ENCODE measurements at places on chromosomes 7 and 10.

GRCh38 chr10:86773498-86773897 lies 17.1 kb downstream of the BMPR1A start:
- no peak for DNase-seq

DNA sequence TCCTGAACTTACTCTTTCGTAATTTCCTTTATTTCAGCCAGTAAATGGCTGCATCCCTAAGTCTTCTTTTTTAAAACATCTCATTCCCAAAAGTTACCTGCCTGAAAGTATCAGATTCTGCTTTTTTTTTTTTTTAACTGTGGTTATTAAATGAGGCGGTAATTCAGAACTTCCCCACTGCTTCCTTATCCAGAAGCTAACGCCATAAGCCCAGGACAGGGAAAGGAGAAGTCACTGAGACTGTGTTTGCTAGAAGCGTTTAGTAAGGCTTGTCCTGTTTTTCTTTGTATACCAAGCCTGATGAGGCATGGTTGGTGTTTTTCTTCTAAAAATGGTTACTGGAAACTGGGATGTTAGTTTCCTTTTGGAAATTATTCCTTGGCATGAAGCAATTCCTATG lies 197.8 kb downstream of the CELF2 start:
- no peak for DNase-seq

DNA sequence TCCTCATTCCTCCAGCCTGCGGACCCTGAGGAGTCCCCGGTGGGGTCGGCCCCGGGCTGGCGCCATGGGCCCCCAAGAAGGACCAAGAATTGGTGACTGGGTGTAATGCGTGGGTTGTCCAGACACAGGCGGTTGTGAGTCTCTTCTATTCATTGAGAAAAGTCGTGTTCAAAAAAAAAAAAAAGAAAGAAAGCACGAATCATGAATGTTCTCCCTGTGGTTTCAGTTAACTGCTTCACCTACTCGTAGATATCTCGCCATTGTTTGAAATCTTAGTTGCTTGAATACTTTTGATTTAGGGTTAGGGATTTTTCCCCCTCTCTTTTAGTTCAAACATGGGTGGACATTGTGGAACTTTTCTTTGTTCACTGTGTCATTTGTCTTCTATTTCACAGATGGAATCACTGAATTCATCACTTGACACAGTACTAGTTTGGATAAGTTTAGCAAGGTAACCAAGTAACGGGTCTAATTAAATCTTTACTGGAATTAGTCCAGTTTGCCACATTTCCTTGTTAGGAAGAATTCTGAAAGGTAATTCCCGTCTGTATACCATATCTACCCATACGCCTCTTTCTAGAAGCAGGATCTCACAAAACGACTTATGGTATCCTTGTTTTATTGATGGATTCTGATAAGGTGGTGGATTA lies 775 bp downstream of the STARD3NL start:
- DNase-seq = no peak

- no peak for DNase-seq
These were observed 545.7 kb downstream of the LRMDA start for GRCh38 chr10:75977139-75977538.

- no peak for DNase-seq
These were observed 1.2 kb downstream of the MACROH2A2 start for GRCh38 chr10:70053841-70054288.

DNA sequence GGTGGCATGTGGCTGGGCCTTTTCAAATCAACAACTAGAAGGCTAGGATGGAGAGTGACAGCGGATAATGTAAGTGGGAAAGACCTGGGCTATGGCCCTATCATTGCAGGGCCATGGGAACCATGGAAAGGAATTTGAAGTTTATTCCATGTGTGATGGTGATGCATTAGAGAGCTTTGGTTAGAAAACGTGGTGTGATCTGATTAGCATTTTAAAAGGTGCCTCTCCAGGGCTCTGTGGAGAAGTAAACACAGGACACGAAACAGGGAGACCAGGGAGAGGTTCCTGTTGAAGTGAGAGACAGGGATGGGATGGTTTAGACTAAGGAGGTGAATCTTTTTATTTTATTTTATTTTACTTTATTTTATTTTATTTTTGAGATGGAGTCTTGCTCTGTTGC lies 749.5 kb downstream of the GATA3 start:
- no peak for DNase-seq

DNA sequence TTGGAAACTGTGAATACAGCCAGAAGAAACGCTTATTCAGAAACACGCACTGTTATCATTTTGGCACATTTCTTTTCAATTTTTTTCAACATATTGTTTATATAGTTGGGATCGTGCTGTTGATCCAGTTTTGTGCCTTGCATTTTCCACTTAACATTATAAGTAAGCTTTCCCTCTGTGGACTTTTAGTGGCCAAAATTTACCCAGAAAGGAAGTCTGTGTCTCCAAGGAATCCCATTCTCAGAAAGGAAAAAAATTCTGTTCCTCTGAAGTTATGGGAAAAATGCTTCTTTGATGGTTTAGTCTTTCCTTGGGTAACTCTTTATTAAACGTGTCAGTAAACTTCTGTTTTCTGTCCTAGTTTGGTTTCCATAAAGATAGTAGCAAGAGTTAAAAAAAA lies 280.0 kb downstream of the REEP3 start:
- no peak for DNase-seq

DNA sequence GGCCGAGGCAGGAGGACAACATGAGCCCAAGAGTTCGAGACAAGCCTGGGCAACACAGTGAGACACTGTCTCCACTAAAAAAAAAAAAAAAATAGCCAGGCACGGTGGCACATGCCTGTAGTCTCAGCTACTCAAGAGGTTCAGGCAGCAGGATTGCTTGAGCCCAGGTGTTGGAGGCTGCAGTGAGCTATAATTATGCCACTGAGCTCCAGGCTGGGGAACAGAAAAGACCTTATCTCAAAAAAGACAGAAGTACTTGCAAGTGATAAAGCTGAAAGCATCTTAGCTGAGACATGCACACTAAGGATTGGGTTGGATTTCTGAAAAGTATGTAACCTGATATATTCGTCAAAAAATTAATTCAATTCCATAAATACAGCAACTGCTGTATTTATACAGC lies 68.4 kb downstream of the PPP1R3C start:
- no peak for DNase-seq

DNA sequence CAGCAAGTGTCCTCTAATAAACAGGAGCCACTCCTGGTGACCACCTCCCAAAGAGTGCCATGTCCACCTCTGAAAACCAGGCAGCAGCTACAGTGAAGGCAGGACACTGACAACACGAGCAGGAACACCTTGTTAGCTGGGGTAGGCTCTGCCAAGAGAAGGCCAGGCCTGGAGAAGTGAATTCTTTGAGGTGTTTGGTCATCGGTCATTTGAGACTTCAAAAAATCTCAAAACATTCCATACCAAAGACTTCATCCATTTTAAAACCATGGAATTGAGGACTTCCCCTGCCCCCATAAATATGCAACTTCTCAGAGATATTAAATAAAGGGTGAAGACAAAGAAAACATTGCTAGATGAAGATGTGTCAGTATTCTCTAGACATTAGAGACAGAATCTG lies 28.4 kb upstream of the OPALIN start:
- no peak for DNase-seq

DNA sequence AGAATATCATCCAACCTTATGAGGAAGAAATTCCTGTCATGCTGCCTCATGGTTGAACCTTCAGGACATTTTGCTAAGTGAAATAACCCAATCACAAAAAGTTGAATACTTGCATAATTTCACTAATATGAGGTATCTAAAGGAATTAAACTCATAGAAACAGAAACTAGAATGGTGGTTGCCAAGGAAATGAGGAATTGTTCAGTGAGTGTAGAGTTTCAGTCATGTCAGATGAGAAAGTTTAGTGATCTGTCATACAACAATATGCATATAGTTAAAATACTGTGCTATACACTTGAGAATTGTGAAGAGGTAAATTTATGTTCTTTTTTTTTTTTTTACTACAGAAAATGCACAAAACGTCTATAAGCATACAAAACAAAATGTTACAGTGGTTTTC lies 60.7 kb downstream of the R3HCC1L start:
- no peak for DNase-seq

DNA sequence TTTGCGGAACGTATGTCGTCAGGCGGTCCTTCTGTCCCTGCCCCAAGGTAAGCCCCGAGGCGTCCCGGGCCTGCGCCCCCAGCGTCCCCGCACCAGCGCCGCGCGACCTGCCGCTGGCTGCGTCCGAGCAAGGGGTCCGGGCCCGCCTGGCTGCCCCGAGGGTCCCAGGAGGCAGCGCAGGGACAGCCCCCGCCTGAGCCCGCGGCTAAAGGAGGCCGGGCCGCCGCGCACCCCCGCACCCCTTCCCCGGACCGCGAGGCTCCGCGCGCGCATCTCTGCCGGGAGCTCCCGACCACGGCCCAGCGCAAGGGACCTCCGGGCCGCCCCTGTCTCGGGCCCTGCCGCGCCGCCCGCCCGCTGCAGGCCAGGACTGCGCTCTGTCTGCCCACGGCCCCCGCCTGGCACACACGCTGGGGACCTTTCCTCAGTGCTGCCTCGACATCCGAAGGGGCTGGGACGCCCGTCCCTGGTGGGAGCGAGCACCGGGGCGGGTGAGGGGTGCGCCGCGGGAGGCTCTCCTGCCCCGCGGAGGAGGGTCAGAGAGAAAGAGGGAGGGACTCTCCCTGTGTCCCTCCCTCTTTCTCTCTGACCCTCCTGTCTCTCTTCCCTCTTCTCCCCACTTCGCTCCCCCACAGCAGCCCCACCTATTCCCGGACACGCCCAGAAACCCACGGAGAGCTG lies 25.0 kb downstream of the SHH start:
- DNase-seq = no peak

DNA sequence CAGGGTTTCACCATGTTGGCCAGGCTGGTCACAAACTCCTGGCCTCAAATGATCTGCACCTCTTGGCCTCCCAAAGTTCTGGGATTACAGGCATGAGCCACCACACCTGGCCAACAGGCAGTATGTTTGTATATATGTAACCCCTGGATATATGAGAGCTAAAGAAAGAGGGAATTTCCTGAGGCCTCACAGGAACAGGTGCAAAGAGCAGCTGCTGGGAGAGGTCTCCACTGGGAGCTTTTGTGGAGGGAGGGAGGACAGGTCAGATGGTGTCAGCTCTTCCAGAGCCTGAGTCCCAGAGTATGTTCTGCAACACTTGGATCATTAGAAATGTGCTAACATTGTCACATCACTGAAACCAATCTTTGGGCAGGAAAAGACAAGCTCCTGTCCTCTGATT lies 110.1 kb upstream of the KIF5B start:
- no peak for DNase-seq

GRCh38 chr7:36360244-36360643 lies 29.4 kb upstream of the ANLN start:
- DNase-seq = no peak

Data from fibroblast of the conjunctiva (primary cell).